H54 (cell line): ENCODE measurements at places on chromosomes 7 and 10.

DNA sequence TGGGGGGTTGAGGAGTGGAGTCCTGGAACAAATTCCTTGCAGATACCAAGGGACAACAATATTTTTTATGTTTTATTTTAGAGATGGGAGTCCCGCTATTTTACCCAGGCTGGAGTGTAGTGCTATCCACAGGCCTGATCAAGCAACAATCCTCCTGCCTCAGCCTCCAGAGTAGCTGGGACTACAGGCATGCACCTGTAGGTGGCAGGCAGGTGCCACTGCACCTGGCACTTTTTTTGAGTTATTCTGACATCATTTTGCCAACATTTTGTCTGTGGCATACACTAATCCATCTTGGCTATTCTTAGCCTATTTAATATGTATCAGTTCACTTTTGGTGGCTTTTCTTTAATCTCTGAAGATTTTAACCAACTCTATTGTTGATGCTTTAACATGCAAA is 317.8 kb upstream of the MTPN start:
- no peak for DNase-seq

DNA sequence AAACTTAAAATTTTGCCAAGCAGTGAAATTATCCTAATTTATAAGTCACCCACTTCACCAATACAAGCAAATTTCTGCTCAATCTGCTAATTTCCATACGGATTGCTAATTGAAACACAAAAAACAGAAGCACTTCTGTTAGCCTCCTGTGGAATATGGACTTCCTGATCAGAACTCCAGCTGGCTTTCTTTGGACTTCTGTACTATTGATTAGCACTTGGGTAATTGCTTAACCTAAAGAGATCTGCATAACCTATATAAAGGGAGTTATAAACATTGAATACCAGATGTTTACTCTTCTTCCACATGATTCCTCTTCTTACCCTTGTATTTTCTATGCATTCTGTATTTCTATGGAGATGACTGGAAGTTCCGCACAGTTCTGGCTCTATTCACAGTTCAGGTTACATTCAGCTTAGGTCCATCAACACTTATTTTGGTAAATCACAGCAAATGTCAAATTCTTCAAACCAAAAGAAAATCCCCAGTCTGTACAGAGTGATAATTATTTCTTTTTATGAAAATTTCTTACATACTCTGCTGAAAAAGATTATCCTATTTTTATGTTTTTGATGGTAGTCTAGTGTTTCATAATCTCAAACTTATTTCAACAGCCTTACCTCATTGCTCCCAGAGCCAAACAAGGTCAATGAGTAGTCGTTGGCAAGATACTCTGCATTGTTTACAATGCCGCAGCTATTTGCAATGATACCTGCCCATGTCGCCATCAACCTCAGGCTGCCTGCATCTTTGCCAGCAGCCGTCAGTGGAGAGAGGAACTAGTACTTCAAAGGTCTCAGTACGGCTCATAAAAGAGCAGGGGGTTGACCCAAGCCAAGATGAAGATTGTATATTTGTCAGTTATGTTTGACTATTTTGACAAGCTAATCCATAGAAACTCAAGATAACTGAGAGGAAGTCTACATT is 225.6 kb downstream of the AHR start:
- no peak for DNase-seq

- DNase-seq: no peak
Measured at GRCh38 chr7:142808802-142809583, 38.2 kb downstream of the PRSS2 start.

GRCh38 chr7:150340024-150340749 is 1.2 kb downstream of the RARRES2 start:
- DNase-seq: no peak

DNA sequence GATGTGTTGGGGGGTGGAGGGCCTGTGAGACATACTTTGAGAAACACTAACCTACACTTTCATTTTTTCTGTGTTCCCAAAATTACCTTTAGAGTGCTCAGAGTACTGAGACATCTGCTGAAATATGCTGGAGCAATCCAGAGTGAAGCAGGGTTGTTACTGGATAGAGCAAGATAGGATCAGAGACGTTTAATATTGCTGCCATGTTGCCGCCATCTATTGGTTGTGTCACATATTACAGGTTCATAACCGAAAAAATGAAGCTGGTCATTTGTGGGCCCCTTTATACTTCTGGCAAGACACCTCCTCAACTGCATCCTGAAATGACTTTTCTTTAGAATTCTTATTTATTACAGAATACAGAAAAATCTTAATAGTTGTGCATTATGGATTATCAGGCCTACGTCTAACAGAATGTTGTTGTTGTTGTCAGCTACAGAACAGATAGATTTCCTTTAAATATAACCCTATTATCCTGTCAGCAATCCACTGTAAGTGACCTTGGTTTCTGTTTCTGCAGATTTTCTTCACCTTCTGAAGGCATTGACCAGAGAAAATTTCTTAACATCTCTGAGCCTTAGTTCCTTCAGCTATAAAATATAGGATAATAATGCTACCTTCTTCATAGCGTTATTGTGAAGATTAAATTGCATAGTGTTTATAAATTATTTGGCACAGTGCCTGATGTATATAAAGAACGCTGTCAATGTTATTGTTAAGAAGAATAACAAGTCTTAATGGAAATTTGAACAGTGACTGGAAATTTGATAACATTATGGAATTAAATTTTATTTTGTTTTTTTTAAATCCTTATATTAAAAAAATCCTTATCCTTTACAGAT is 16.2 kb upstream of the DLD start:
- no peak for DNase-seq

- DNase-seq: no peak
Measured at GRCh38 chr10:119755446-119755845, 29.6 kb downstream of the INPP5F start.

GRCh38 chr7:11328309-11328708 is 354.6 kb downstream of the PHF14 start:
- DNase-seq: no peak

- no peak for DNase-seq
Measured at GRCh38 chr7:92750447-92750839, 85.9 kb downstream of the CDK6 start.

DNA sequence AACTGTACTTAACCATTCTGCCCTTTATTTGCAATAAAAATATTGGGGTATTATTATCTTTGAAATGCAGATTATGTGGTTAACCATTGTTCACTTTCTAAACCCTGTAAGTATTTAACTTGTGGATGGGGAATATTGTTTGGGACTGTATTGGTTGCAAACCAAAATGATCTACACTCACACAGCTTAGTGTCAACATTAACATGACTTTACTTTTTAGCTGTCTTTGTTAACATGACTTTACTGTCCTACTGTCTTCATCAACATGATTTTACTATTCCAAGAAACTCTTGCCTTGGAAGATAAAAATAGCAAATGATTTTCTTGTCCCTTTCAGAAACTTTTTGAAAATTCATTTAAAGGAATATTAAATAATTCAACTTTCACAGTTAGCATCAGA is 471.5 kb downstream of the GFRA1 start:
- no peak for DNase-seq

- DNase-seq: no peak
Measured at GRCh38 chr7:158274996-158275395, 312.6 kb downstream of the PTPRN2 start.

- no peak for DNase-seq
Measured at GRCh38 chr7:139423091-139423490, 60.4 kb downstream of the KLRG2 start.

GRCh38 chr10:13053794-13054462 is 46.0 kb upstream of the OPTN start:
- no peak for DNase-seq

DNA sequence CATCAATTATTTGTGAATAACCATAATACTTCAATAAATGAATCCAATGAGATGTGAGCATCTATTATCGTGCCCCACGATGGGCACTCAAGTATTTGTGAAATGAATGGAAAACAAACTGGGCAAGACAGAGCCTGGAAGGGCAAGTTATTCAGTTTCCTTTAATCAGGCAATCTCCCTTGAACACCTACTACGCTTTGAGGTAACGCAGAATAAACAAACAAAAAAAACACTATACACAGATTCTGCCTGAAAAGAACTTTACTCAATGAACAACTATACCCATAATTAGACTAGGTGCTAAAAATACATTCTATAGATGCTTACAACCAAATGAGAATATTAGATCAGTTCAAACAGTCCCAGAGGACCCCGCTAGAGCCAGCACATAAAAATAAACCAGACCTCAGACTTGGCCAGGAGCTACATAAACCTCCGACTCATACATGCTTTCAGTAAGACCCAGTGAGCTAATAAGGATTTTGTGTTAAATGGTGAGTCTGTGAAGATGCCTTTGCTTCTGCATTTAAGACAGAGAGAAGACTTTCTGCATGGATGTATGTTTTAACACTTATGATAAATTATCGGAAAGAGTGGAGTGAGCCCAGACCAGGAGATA is 121.3 kb downstream of the MPP7 start:
- DNase-seq: no peak

GRCh38 chr7:20595971-20596370 is 19.5 kb upstream of the ABCB5 start:
- DNase-seq: no peak
